ENCODE measurements at places on chromosomes 12 and 14.
A peak's percentile ranks its signal among the peaks of the same experiment; 100 is the strongest.

DNA sequence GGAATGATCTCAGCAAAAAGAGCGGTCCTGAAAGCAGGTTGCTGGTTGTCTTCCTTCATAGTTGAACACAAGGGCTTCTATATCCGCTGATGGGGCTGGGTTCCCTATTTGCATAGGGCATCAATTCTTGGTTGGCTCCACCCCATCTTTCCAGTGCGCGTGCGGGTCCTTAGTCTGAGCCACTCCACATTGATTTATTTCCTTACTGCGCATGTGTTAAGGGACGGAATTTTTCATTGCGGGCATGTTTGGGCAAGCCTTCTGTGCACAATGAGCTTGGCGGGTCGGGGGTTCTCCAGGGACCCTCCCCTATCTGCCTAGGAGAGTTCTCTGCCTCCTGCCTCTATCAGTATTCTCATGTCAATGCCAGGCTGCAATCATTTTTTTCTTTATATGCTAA is 21.2 kb upstream of the DLGAP5 start:
- no peak for DNase-seq

DNA sequence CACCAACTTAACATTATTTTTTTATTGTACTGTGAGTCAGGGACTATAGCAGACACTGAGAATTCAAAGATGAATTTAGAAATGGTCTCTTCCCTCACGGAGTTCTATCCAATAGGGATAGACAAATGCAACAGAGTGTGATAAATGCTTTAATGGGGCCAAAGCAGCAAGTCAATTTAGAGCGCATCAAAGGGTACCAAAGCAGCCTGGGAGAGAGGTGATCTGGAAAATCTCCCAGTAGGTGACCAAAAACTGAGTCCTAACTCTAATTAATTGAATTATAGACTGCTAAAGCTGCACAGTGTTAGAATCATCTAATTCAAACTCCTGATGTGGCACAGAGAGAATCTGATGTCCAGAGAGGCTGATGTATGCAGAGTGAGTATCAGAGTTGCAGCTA is 2.6 kb downstream of the LIN7A start:
- no peak for DNase-seq

DNA sequence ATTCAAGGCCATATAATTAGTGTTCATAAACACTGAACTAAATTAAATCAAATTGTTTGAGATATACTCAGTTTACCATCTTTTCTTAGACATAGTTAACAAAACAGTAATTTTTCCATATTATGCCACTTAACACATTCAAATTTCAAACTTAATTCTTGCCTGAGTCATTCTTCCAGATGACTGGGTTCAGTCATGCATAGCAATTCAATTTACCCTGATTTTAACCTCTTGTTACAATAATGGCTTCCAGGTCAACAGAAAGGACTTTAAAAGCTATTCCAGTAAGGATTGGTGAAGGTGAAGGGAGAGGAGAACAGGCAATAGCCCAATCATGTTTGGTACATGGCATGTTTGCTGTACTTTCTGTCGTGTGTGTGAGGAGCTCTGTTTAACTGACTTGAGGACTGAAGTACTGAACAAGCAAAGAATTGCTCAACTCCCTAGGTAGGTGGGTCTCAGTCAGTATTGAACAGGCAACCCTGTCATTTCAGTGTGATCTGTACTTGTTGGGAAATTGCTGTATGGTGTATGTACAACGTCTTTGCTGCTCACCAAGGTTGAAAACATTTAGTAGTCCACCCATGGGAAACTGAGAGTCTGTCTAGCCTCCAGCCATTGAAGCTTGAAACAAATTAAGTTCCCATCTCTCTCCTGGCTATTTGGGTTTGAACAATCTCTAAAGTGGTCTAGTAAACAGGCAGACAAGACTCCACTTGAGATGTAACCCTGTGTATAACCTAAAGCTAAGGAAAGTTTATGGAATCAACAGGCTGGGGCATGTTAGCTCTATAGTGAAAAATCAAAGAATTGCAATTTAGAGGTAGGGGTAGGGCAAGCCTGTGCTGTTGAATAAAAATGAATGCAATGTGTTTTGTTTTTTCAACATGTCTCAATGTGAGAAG is 327.2 kb downstream of the BTG1 start:
- DNase-seq: no peak

- DNase-seq: no peak
Measured at GRCh38 chr12:72502546-72502945, 230.4 kb downstream of the TRHDE start.

- DNase-seq: no peak
Measured at GRCh38 chr12:114670291-114670980, 13.5 kb downstream of the TBX3 start.

DNA sequence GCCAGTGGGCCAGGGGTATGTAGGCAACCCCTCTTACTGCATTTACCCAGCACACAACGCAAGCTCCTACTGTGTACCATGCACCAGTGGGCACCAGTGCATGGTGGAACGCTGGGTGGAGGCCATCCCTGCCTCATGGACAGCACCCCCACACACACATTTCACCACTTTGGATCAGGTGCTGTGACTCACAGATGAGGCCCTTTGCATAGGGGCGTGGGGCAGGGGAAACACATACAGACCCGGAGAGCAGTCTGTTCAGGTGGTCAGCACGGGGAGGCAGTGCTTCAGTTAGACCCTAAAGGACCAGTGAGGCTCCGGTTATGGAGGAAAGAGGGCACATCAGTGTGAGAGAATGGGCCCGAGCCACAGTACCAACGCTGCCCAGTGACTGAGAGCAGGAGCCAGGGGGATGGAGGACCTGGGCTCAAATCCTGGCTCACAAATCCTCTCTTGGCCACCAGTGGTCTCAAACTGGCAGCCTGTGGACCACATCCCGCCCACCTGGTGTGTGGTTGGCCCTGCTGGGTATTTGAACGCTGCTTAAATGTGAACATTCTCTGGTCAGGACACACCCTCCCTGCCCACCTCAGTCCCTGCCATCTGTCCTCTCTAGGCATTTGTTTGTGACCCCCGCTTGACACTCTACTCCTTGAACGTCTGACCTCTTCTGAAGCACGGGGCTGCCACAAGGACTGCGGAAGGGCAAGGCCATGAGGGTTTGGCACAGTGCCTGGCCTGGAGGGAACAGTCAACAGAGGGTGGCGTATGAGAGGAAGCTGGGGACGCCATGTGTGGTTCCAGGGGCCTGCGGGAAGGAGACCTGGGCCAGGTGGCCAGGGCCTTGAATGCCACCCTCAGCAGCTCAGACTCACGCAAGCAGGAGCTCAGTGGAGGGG is 46.7 kb downstream of the FAM222A start:
- DNase-seq: peak; percentile 56

- DNase-seq: no peak
Measured at GRCh38 chr14:67395086-67395875, 16.7 kb downstream of the PLEK2 start.

All from hematopoietic multipotent progenitor cell (in vitro differentiated cells).